ENCODE measurements at places on chromosomes 11 and 22. TPM values are rescaled to one million over a fixed set of nuclear protein-coding genes. Genes with fewer than 3 reads are reported as not detected.

MTMR2 gene
- 65.0 TPM for total RNA-seq

CCDC89 gene
- not detected for total RNA-seq

CCND1 gene
- total RNA-seq: 55.6 TPM

CDKN1C gene
- total RNA-seq: 25.3 TPM

GRCh38 chr11:59291228-59291627 lies 67.5 kb upstream of the OR5AN1 start:
- no peak for DNase-seq

DNA sequence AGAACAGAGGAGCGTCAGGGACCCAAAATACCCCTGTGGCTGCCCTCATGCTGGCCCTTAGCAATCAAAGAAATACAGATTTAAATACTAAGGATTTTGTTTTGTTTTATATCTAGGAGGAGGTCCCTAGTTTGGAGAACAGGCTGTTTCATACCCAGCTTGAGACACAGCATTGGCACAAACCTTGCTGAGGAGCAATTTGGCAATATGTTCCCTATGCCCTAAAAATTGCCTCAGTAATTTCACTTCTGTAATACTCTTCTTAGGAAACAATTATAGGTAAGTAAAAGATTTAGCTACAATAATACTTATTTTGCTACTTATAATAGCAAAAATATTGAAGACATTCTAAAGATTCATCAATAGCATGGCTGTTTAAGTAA lies 37.0 kb downstream of the TSKU start:
- no peak for DNase-seq

DNA sequence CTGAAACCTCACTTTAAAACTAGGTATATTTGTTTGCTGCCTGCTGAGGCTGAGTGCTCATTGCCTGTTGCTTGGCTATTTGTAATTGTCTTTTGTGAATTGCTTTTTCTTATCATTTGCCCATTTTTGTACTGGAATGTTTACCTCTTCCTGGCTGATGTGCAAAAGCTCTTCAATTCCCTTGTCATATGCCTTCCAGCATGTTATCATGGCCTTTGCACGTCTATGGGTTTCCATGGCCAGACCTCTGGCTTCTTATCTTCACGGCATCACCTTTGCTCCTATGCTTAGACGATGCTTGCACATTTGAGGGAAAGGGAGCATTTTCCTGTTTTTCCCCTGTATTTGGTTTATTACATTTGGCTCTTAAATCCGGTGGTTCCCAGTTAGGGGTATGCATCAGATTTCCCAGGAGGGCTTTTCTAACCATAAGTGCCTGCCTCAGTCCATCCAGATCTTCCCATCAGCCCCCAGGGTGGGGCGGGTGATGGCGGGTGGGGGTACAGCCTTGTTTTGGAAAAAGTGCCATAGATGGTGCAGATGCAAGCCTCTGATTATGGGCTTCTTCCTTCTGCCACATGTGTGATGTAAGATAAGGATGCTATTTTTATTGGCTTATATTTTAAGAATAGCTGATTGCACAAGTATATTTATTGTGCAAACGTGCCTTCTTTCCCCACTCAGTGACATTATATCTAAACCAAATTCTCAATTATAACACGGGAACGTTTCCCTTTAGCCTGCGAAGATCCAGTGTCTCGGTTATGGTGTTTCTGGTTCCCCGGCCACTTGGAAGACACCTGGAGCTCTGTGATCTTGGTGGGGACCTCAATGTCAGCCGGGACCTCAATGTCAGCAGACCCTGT lies 70.6 kb upstream of the SEPTIN5 start:
- DNase-seq: no peak

DNA sequence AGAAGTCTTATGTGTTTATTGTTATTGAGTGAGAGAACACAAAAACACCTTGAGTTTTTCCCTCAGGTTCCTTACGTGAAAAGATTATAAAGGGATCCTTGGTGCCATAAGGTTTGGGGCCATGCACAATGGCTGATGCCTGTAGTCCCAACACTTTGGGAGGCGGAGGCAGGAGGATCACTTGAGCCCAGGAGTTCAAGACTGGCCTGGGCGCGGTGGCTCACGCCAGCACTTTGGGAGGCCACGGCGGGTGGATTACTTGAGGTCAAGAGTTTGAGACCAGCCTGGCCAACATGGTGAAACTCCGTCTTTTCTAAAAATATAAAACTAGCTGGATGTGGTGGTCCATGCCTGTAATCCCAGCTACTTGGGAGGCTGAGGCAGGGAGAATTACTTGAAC lies 5.4 kb downstream of the SMDT1 start:
- no peak for DNase-seq

DNA sequence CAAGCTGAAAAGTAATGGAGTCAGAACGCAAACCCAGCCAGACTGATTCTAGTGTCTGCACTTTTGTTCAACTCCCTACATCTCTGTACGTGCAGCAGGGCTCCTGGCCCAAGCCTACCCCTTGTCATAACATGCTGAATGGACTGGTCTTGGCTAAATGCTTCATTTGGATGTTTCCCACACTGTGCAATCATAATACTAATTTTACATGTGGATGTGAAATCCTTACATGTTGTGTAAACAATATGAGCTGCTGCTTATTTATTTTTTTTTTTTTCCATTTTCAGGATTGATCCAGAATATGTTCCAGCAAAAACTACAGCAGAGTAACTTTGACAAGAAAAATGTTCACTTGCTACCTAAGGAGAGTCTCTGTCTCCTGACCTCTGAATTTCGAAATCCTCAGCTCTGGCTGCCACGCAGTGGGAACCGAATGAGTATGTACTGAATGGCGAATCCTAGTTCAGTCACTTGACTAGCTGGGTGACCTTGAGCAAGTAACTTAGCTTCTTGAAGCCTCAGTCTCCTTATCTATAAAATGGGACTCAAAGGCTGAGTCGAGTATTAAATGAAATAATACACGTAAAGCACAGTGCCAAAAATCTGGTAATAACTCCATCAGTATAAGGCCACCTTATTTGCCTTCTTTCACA lies 133.4 kb downstream of the EHF start:
- no peak for DNase-seq

Measured in endothelial cell (in vitro differentiated cells).